ENCODE measurements at places on chromosomes 3 and 15.

GRCh38 chr15:56628893-56629532, 104.3 kb downstream of the ZNF280D start:
- DNase-seq, result no peak

- no peak for DNase-seq
These were observed 6.0 kb upstream of the PLSCR5 start for GRCh38 chr3:146611096-146611495.

- DNase-seq, result peak; percentile 46
These were observed 623.7 kb downstream of the GRM7 start for GRCh38 chr3:7484636-7485035.

DNA sequence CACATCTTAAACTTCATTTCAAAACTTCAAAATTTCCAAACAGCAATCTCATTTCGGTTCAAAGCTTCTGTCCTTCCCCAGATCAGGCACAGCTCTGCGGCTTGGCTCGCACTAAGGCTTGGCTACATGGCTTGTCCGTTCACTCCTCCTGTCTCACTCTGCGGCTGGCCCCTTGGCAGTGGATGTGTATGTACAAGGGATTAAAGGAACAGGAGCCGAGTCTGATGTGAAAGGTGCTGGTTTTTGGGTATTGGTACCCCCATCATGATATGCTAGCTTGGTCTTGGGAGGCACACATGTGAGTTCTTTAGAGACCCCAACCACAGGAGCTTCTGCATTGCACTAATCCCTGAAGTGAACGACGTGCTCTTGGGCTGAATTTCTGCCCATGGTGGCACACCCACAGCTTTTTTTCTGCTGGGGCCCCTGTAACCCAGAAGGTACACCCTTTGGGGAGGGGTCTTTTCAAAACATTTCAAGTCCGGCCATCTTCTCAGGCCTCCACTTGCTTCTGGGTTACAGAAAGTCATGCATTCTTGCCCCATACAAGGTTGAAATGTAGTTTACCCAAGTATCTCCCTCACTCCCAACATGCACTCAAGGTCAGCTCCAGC, 12.6 kb downstream of the TM6SF1 start:
- DNase-seq, result no peak

GRCh38 chr15:43105077-43105736, 631 bp downstream of the UBR1 start:
- peak; percentile 18 for DNase-seq

DNA sequence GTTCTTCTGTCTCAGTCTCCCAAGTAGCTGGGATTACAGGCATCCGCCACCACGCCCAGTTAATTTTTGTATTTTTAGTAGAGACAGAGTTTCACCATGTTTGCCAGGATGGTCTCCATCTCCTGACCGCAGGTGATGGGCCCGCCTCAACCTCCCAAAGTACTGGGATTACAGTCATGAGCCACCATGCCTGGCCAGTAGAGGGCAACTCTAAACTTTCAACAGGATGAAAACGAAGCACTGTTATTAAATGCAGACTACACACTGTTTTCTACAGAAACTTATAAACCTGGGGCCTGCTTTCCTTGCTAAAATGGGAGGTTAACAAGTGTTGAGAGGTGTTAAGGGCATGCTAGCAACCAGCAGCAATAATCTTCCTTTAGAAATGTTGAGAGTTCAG, 7.6 kb downstream of the ARPC4 start:
- DNase-seq, result no peak

DNA sequence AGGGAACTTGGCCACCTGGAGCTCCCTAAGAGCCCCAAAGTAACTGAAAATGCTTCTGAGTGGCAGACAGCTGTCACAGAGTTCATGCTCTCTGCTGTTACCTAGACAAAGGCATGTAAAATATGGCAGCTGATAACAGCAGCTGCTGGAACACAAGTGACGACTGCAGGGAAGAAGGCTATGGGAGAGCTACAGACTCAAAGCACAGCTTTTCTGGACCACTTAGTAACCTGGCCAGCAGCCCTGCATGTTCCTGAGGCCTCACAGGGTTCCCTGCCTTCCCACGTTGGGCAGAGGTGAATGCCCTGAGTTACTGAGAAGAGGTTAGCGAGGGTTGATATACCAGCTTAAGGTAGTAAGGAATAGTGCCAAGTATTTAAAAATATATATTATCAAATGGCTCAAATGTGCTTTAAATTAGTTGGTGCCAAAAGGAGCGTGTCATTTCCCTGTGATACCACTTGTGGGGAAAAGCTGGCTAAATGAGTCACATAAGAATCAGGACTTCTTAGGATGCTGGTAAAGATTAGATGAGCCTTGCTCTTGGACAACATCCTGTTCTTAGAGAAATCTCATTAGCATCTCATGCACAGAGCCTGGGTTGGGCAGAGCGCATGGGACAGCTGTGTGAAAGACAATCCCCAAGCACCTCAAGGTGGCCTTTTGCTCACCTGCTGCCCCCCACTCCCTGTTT, 76.4 kb upstream of the SCN5A start:
- no peak for DNase-seq

GRCh38 chr3:168048414-168049330, 47.1 kb downstream of the GOLIM4 start:
- no peak for DNase-seq

DNA sequence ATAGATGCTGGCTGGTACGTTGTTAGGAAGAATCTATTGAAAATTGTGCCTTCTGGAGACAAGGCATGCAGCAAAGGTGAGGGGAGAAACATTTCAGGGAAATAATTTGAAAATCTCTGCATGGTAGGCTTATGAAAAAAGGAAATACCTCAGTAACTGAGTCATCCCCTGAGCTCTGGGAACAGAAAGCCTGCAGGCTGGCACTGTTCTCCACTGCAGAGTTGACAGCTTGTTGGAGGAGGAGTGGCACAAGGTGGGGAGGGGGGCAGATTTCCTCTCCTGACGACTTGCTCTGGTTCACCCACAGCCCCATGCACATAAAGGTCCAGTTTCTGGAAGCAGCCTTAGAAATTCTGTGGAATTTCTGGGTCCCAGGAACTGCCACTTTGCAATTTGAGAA, 179.4 kb downstream of the ABHD5 start:
- peak; percentile 84 for DNase-seq

DNA sequence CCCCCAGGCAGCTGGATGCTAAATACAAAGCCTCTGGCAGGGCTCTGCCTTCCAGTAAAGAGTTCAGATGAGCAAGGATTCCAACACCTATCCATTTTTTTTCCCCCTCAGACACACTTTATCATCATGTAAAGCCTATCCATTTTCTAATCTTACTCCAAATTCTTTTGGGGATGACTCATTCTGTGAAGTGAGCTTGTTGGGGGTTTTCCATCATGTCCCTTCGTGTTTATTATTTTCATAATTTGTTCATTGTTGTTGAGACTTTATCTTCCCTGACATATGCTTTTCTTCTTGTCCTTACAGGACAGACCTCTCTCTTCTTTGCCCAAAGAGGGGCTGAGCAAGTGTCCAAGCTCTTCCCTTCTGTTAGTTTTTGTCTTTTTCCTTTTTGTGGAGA, 34.7 kb upstream of the SH3BP5 start:
- peak; percentile 35 for DNase-seq

DNA sequence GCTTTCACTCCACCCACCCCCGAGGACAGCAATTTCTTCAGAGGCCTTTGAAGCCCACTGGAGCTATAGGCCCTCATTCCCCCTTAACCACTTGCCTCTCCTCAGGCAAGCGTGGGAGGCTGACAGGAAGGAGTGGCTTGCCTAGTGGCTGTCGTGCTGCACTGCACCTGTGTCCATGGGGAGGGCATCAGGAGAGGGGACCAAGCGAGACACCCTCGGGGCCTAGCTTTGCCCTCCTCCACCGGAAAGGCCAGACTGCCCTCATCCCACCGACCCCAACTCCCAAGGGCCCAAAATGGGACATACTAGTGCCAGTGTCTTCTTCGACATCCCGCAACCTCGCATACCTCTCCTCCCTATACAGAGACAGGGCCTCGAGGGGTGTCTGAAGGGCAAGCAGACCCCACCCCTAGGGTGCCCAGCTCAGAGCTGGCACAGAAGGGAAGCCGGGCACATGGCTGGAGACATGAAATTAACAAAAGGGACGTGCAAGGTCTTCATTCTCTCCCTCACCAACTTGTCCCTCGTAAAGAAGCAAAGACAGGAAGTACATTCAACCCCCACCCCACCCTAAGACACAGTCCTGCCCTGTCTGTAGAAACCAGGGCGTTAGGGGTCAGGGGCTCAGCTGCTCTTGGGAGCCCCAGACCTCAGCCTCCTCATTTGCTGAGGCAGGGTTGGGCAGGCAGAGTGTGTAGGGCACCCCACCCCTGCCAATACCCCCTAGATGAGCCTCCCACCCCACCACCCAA, 24.3 kb downstream of the VIPR1 start:
- no peak for DNase-seq

DNA sequence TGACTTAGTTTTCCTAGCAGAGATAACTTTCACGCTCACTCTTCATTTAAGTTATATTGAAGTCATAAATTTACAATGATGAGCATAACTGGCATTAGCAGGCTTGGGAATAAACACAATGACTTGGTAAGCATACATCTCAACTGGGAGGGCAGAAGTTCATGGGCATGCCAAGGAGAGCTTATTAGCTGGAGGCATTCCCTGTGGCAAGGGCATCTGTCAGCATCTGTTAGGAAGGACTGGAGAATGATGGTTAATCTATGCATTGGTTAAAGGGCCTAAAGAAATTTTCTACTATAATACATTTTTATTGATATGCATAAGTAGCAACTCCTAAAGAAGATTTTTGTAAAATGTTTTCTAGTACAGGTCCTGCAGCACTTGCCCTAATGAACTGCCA, 52.4 kb downstream of the NEK11 start:
- DNase-seq, result no peak

DNA sequence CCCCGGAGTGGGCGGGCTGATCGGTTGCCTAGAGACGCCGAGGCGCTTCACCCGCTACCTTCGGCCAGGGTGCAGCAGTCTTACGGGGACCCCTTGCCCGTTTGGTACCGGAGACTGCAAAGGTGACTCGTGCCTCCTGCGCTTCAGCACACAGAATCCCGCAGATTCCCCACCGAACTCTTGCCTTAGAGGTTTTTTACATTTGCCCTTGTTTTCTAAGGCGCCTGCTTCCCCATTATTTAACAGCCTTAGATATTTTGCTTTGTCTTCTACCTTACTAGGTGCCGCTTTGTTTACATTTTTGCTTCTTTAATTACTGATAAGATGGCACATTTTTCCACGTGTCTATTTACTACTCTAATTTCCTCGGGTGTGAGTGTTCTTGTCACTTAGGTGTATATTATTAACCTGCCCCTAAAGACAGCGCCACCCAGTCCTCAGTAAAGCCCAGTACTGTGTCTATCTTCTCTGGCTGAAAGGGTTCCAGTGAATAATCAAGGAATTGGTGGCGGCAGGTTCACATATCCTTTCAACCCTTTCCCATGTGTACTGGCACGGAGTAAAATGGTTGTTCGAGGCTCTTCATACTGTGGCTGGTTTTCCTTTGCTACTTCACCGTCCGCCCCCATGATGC, 573 bp upstream of the CEP152 start:
- peak; percentile 5 for DNase-seq

- no peak for DNase-seq
These were observed 332.4 kb downstream of the MAGI1 start for GRCh38 chr3:65706301-65706700.

DNA sequence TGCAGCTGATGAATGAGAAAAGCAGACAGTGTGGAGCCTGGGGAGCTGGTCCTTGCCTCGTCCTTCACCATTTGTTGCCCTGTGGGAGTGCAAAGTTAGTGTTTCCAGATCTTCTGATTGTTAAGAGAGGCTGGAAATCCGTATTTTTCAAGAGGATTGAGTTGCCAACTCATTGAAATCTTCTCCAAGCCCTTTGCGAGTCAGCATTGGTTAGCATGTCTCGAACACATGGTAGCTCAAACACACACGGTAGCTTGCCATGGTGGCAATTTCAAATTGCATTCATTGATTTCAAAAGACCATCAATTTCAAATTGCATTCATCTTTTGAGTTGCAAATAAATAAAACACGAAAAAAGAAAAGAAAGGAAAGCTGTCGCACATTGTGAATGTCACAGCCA, 70.7 kb downstream of the SLCO3A1 start:
- DNase-seq, result no peak

DNA sequence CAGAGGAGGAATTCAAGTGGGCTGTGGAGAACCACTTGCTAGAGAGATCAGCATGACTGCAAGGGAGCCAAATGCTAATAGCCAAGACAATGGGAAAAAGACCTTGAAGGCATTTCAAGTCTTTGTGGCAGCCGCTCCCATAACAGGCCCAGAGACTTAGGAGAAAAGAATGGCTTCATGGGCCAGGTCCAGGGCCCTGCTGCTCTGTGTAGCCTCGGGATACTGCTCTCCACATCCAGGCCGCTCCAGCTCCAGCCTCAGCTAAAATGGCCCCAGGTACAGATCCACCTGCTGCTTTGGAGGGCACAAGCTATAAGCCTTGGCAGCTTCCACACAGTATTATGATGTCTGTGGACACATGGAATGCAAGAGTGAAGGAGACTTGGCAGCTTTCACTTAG, 157.7 kb downstream of the NECTIN3 start:
- DNase-seq, result no peak

DNA sequence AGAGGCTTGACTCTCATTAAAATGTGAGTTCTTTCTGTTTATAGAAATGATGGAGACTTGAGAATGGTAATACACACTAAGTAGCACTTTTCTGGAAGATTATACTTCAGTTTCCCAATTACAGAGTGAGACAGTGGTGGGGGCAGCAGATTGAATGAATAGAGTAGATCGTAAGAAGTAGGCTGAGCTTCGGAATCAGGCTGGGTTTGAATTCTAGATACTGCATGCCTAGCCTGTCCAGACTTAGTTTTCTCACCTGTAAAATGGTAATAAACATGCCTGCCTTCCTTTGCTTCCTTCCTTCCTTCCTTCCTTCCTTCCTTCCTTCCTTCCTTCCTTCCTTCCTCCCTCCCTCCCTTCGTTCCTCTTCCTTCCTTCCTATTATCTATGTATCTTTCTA, 8.1 kb downstream of the IL1RAP start:
- DNase-seq, result no peak

DNA sequence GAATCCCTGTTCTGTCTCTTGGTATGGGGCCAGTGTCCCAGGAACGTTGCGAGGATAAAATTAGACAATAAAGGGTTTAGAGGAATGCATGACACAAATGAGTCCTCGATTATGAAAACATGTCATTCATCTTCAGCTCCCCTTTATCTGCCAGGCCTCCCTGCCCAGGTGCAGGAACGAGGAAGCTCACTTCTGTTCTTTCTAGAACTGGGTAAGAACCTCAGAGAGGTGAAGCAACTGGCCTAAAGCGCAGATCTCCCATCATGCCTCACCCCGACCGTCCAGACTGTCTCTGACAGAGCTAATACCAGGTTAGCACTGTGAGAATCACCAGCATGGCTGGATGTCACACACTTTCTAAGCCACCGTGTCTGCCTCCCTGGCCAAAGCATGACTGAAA, 1.5 kb upstream of the ITIH1 start:
- no peak for DNase-seq

- peak; percentile 65 for DNase-seq
These were observed 174.0 kb upstream of the PRICKLE2 start for GRCh38 chr3:64399205-64399800.
